Astrocyte (in vitro differentiated cells and primary cell): ENCODE measurements at places on chromosomes 13 and 19. TPM values are rescaled to one million over a fixed set of nuclear protein-coding genes. Genes with fewer than 3 reads are reported as not detected.

GRCh38 chr19:15367439-15367838 is 12.1 kb downstream of the AKAP8 start:
- no peaks in the 10 kb centered on the region for H3K27me3 ChIP-seq
- no peaks in the 10 kb centered on the region for H3K4me1 ChIP-seq
- H3K27ac ChIP-seq = no peak overlapping the region
- H3K36me3 ChIP-seq = peaks cover 27% of the 10 kb centered on the region
- DNase-seq = no peak
- H3K4me3 ChIP-seq = no peak overlapping the region

GCDH gene
- 15.5 and 17.5 TPM in 2 replicates for total RNA-seq

- H3K4me1 ChIP-seq = no peaks in the 10 kb centered on the region
- no peak for DNase-seq
- H3K27ac ChIP-seq = no peak overlapping the region
- H3K27me3 ChIP-seq = peaks cover 46% of the 10 kb centered on the region
- peak overlapping the region; percentile 29 for H3K4me3 ChIP-seq
Measured at GRCh38 chr13:51814825-51815650, 11.1 kb upstream of the DHRS12 start.

GRCh38 chr19:7000816-7001215 is 20.4 kb downstream of the MBD3L2B start:
- DNase-seq = no peak
- no peak overlapping the region for H3K4me3 ChIP-seq
- H3K27ac ChIP-seq = no peak overlapping the region

PSPN gene
- total RNA-seq = 2.8 and 3.0 TPM in 2 replicates

GRCh38 chr13:49370371-49370770 is 73.5 kb downstream of the CAB39L start:
- H3K27me3 ChIP-seq = no peaks in the 10 kb centered on the region
- no peaks in the 10 kb centered on the region for H3K36me3 ChIP-seq
- DNase-seq = no peak
- peaks cover 27% of the 10 kb centered on the region for H3K4me1 ChIP-seq
- H3K27ac ChIP-seq = no peak overlapping the region

DNA sequence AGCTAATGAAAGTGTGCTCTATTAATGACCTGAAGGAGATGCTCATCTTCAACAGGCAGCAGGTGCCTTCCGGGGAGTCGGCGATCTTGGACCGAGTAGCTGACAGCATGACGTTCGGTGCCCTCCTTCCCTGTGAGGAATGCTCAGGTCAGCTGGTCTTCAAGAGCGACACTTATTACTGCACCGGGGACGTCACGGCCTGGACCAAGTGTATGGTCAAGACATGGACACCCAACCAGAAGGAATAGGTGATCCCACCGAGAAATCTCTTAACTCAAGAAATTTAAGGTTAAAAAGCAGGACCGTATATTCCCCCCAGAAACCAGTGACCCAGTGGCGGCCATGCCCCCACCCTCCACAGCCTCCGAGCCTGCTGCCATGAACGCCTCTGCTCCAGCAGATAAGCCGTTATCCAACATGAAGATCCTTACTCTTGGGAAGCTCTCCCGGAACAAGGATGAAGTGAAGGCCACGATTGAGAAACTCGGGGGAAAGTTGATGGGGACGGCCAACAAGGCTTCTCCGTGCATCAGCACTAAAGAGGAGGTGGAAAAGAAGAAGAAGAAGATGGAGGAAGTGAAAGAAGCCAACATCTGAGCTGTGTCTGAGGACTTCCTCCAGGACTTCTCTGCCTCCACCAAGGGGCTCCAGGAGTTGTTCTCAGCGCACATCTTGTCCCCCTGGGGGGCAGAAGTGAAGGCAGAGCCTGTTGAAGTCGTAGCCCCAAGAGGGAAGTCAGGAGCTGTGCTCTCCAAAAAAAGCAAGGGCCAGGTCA is 22.8 kb upstream of the ANKRD10 start:
- no peak for DNase-seq
- H3K27ac ChIP-seq = no peak overlapping the region
- no peaks in the 10 kb centered on the region for H3K27me3 ChIP-seq
- H3K36me3 ChIP-seq = no peaks in the 10 kb centered on the region
- no peak overlapping the region for H3K4me3 ChIP-seq

GRCh38 chr13:75704194-75704926 is 68.2 kb downstream of the LMO7 start:
- H3K4me1 ChIP-seq = peaks cover 23% of the 10 kb centered on the region
- peak overlapping the region; percentile 93 for H3K27ac ChIP-seq
- no peak overlapping the region for H3K4me3 ChIP-seq
- DNase-seq = peak; percentile 96

DNA sequence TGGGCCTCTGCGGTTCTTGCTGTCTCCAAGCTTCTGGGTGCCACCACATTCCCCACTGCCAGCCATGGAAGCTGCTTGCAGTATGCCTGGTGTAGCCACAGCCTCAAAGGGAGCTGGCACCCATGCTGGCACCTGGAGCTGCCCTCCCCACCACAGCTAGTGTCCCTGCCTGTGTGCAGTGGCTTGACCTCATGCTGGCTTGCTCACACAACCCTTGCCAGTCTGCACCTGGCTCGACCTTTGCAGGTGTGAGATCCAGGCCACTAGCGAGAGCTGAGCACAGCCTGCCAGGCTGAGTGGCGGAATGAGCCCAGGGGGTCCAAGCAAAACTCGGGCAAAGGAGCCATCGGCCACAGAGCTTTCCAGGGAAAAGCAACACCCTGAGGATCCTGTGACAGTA is 236.7 kb upstream of the CSNK1A1L start:
- H3K4me3 ChIP-seq = no peak overlapping the region
- H3K4me1 ChIP-seq = no peaks in the 10 kb centered on the region
- no peak overlapping the region for H3K27ac ChIP-seq
- no peak for DNase-seq
- no peaks in the 10 kb centered on the region for H3K27me3 ChIP-seq

- H3K4me1 ChIP-seq = no peaks in the 10 kb centered on the region
- H3K4me3 ChIP-seq = no peak overlapping the region
- peak; percentile 15 for DNase-seq
- no peaks in the 10 kb centered on the region for H3K27me3 ChIP-seq
- H3K27ac ChIP-seq = no peak overlapping the region
- no peaks in the 10 kb centered on the region for H3K36me3 ChIP-seq
Measured at GRCh38 chr13:36476661-36477060, 44.4 kb downstream of the CCNA1 start.

ZSCAN4 gene
- 0.43 and 1.2 TPM in 2 replicates for total RNA-seq

- H3K27me3 ChIP-seq = no peaks in the 10 kb centered on the region
- H3K4me3 ChIP-seq = no peak overlapping the region
- H3K36me3 ChIP-seq = no peaks in the 10 kb centered on the region
- peak; percentile 36 for DNase-seq
- H3K27ac ChIP-seq = no peak overlapping the region
Measured at GRCh38 chr13:104011505-104012241, 945.5 kb upstream of the SLC10A2 start.

DNA sequence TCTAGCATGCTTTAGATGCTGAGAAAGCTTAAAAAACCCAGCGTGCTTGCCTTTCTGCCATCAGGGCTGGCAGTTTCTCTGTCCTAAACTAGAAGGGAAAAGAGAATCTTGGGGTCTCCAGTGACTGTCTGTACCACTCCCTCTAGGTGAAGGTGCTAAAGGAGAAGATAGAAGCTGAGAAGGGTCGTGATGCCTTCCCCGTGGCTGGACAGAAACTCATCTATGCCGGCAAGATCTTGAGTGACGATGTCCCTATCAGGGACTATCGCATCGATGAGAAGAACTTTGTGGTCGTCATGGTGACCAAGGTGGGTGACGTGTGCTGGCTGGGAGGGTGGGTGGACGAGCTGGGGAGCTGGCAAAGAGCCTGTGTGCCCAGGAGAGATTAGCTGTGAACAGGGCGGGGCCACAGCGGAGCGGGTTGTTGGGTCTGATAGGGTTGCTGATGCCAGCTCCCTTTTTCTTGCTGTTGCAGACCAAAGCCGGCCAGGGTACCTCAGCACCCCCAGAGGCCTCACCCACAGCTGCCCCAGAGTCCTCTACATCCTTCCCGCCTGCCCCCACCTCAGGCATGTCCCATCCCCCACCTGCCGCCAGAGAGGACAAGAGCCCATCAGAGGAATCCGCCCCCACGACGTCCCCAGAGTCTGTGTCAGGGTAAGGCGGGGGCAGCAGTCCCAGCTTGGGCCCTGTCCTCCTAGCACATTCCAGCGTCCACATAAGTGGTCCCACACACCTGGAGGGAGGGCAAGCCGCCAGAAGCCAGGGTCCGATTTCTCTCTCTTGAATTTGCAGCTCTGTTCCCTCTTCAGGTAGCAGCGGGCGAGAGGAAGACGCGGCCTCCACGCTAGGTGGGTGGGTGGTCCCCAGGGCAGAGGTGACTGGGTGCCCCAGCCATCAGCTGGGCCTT is 2.3 kb downstream of the RAD23A start:
- DNase-seq = no peak
- peaks cover 37% of the 10 kb centered on the region for H3K36me3 ChIP-seq
- peak overlapping the region; percentile 14 for H3K27ac ChIP-seq
- no peak overlapping the region for H3K4me3 ChIP-seq
- no peaks in the 10 kb centered on the region for H3K27me3 ChIP-seq

C5AR2 gene
- total RNA-seq = not detected in 2 replicates

RAB8A gene
- total RNA-seq = 80.5 and 82.8 TPM in 2 replicates

DNA sequence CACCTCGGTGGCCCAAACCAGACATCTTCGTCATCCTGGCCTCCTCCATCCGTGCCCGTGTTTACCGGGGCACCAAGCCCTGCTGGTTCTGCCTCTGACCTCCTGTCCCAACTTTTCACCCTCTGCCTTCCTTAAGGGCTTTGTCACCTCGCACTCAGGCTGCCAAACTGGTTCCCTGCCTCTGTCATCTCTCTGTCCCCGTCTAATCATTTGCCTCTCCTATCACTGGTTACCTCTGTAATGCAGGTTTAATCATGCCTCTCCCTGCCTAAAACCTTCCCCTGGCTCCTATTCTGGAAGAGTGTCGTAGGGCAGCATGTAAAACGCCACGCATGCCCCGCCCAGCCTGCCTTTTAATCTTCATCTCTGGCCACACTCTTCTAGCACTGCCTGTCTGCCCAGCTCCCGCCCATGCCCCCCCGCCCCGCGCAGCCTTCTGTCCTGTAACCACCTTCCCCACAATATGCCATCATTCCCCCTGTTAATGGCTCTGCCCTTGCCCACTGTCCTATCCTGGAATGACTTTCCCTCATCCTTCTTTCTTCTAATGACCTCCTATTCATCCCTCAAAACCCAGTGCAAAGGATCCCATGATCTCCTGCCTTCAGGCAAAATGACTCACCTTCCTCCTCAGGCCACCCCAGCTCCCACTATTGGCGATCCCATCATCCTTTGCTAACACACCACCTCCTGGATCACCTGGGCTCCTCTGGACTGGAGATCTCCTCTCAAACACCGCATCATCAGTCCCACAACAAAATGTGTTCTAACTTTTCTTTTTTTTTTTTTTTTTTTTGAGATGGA is 66.7 kb downstream of the PEX11G start:
- H3K36me3 ChIP-seq = no peaks in the 10 kb centered on the region
- H3K4me1 ChIP-seq = no peaks in the 10 kb centered on the region
- DNase-seq = no peak
- no peak overlapping the region for H3K27ac ChIP-seq
- H3K27me3 ChIP-seq = no peaks in the 10 kb centered on the region
